Stimulated activated CD4-positive, alpha-beta T cell treated with anti-CD3 and anti-CD28 coated beads, Interleukin-1b, Interleukin-23, amount 100 ng/mL, for 4 hours (primary cell): ENCODE measurements at places on chromosomes 2 and 18.

GRCh38 chr2:133346654-133347053 is 221.6 kb downstream of the NCKAP5 start:
- no peak for DNase-seq

- DNase-seq, result no peak
Observed at GRCh38 chr2:36711741-36712314, 15.3 kb downstream of the VIT start.

- DNase-seq, result no peak
Observed at GRCh38 chr2:120606280-120606679, 129.4 kb upstream of the GLI2 start.

DNA sequence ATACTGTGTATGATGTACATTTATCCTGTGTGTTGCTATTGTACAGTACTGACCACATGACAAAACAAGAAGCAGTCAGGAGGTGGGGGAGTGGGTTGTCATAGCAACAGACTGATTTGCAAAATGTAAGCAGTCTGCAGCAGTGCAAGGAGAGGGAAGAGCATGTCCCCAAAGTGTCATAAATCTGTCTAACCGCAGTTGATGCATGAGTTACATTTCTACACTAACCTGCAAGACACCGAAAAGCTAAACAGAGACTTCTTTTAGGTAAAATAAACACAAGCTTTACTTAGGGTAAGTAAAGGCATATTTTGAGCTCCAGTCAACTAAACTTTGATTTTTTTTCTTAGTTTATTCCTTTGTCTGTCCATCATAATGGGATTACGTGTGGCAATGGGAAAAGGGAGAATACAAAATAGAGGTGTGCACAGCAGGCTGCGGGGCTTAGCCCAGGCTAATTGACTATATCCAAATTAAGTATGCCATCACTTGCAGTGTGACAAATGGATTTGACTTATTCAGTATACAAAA is 134.5 kb downstream of the MEIS1 start:
- no peak for DNase-seq

- no peak for DNase-seq
Observed at GRCh38 chr2:17495590-17495989, 22.6 kb downstream of the RAD51AP2 start.
